Stimulated activated CD4-positive, alpha-beta T cell treated with anti-CD3 and anti-CD28 coated beads, Interleukin-1b, Interleukin-23, amount 100 ng/mL, for 1 hour (primary cell): ENCODE measurements at places on chromosomes 1 and 21.

DNA sequence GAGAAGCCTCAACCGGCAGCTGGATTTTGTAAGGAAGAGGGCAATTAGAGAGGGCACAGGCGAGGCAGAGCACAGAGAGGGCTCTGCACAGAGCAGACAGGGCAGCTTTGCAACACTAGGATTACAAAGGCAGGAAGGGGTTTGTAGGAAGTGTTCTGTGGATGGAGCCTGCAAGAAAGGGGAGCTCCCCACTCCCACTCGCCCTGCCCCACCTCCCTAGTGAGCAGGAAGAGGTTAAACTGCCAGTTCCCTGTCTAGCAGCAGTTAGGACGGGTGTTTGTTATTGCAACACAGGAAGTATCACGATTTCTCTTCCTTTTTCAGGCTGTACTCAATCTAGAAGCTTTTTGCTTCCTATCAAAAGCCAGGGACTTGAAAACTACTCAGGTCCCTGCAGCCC is 63.3 kb upstream of the LRRC8D start:
- no peak for DNase-seq

DNA sequence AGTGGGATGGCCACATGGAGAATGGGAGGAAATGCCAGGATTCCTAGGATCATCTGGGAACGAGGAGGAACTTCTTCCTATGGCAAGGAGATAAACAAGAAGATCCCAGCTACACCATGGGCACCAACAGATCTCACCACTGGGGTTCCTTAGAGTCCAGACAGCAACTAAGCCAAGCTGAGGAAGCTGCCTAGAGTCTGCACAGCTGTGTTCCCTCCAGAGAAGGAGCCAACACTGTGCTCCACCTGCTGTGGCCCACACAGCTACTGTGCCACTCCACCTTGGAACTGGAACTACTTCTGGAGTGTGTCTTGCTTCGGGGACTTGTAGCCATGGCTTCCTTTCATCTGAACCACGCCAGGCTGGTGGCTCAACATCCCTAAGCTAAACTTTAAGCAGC is 6.0 kb downstream of the IFNAR1 start:
- DNase-seq, result no peak

DNA sequence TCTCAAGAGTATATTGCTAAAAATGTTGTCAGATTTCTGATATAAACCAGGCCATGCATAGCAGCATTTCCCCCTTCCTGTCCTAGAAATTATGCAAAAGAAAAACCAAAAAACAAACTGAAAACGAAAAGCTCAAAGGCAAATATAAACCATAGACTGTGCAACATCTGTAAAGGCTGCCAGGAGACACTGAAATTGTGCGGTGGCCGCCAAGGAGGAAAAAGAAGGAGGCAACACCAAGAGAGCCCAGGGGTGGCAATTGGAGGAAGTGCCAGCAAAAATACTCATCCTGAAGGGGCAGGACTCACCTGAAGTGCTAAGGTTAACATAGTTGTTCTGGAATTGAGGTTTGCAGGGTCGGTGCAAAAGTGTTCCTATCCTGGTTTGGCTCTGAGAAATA is 92.0 kb downstream of the RWDD3 start:
- no peak for DNase-seq

DNA sequence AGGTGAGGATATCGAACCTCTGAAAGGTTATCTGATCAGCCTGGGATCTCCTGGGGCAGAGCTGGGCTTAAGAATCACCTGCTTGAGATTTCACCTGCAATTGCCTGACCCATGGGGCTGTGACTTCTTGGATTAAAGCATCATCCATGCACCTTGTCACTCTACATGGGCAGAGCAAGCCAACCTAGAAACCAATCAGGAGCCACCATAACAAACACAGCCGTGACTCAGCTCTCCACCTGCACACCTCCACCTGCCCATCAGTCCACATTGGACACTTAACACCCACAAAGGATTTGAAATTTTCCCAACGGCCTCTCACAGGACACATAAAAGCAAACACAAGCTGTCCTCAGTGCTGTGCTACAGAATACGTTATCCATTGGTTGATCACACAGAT is 35.1 kb upstream of the ETS2 start:
- no peak for DNase-seq

GRCh38 chr1:94927405-94928175 is 680 bp upstream of the CNN3 start:
- DNase-seq, result no peak

- no peak for DNase-seq
Measured at GRCh38 chr1:41618066-41618825, 133.8 kb upstream of the EDN2 start.

- DNase-seq, result no peak
Measured at GRCh38 chr1:113057006-113057405, 16.0 kb upstream of the LRIG2 start.

DNA sequence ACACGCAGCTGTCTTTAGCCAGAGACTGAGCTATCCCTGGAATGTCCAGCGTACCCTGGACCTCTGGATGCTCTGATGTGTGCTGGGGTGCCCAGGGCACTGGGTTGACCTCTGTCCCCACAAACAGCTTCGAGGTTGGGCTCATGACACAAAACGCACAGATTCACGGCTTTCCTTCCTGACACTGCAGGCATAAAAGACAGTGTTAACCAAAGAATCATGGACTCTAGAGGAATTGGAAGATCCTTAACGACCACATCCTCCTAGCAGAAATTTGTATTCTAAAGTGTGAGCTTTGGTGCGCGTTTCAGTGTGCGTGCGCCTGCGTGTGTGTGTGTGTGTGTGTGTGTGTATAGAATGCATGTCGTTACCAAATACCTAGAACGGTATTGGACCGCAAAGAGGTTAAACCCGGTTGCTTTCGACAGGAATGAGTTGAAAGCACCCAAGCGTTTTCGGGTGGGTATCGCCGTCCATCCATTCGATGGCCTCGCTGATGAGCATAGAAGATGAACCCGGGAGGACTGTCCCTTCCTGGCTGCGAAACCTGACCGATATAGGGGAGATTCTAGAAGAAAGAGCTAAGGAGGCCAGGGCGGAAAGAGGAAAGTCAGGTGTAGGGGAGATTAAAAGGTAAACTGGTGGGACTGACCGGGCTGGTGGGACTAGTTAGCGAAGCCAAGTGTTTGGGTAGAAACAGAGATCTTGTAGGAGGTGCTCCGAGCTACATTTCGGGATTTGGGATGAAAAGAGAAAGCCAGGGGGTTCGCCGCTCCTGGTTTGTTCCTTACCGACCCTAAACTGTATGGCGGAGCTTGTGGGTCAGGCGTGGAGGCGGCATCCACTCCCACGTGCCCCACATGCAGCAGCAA is 6.8 kb upstream of the LHX9 start:
- no peak for DNase-seq

DNA sequence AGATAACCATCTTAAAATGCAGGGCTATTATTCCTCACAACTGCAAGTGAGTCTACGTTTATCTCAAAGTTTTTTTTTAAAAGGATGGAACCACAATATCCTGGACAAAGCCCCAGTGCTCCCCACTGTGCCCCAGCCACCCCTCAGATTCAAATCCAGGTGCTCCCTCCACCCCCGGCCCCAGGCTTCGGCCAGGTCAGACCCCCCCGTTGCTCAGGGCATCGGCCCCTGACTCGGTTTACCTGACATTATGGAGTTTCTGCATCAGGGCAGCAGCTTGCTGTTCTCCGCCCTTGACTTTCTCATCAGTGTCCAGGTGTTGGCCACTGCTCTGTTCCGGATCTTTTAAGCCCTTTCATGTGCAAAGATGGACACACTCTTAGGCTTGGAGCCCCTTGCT is 72.9 kb downstream of the SCCPDH start:
- no peak for DNase-seq

GRCh38 chr1:6350416-6351088 is 43.0 kb downstream of the ACOT7 start:
- DNase-seq, result no peak

GRCh38 chr1:101111461-101111860 is 85.9 kb upstream of the DPH5 start:
- no peak for DNase-seq

DNA sequence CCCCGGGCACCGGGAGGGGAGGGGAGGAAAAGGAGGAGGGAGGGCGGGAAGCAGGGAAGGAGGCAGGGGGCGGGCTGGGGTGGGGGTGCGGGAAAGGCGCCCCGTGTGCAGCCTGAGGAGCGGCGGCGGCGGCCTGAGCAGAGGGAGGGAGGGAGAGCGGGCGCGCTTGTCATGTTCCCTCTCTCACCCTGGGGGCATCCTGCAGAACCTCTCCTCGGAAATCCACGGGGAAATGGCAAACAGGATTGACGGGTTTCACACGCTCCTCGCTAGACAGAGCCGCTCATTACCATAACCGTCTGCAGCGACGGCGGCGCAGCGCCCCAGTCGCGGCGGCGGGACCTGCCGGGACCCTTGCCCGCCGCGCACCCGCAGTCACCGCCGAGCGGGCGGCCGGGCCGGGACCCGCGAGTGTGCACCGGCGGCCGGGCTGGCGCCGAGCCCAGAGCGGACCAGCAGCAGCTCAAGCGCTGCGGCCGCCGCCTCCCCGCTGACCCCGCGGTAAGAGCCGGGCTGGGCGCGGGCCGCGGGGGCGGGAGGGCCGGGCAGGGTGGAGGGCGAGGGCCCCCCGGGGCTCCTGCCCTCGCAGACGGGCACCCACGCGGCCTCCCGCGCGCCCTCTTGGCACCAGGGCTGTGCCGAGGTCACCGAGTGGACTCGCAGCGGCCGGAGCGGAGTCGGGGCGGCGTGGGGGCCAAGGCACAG is at the start of gene SERTAD4:
TSS of gene SERTAD4 (plus strand) at position 286 of the 705 bp plus-strand sequence. CDS start 5,165 bp downstream, outside the sequence.
- no peak for DNase-seq

DNA sequence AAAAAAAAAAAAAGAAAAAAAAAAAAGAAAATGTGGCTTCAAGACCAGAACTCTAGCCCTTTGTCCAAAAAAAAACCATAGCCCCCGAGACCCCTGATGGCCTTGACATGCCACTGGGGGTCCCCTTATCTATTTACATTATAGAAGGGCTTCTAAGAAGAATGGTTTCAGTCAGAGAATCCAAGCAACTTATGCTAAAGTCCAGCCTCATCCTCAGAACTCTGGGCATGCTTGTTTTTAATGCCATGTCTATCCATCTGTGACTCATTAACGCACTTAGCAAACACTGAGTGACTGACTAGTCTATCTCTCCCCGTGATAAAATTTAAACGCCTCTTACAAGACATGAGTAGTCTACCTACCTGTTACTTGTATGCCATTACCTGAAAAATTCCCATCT is 29.3 kb downstream of the ERG start:
- DNase-seq, result no peak

- no peak for DNase-seq
Measured at GRCh38 chr1:19096036-19096833, 113.8 kb downstream of the UBR4 start.

DNA sequence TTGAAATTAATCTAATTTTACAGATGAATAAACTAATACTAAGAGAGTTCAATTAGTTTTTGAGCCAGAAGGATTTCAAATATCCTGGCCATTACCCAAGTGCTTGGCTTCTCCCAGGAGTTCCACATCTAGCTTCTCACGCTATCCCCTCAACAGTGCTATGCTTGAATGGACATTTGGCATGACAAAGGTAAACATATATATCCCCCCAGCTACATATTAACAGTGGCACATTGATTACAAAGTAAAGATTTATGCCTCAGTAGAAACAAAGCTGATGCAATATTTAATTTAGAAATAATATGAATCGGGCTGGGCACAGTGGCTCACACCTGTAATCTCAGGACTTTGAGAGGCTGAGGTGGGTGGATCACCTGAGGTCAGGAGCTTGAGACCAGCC is 434.6 kb upstream of the PRMT6 start:
- DNase-seq, result no peak

- no peak for DNase-seq
Measured at GRCh38 chr1:183877053-183877720, 72.3 kb downstream of the RGL1 start.

DNA sequence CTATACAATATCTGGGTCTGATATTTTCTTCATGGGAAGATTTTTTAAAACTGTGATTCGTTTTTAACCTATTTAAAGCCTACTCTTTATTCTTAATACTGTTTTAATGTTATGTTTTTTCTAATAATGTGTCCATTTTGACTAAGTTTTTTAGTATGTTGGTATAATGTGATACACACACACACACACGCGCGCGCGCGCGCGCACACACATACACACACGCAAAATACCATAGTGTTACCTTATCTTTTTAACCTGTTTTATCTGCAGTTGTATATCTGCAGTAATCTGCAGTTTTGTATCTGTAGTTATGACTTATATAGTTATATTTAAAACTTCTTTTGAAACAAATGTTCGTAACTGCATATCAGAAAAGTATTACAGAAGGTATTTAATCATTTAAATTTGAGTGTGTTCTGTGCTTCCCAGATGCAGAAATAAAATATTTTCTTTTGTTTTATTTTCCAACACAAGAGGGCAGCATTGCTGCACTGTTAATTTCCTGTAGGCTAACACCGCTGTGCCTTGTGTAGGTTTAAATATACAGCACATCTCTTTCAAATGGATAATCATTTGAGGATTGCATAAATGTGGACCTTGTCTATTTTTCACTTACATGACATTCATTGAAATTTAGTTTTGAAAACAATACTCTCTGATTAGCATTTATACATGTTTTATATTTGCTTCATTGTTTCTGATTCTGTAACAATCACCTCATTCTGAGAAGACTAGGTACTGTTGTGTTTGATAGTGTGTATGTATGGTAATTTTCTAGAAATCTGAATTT is 166.1 kb downstream of the PDE4B start:
- DNase-seq, result no peak

DNA sequence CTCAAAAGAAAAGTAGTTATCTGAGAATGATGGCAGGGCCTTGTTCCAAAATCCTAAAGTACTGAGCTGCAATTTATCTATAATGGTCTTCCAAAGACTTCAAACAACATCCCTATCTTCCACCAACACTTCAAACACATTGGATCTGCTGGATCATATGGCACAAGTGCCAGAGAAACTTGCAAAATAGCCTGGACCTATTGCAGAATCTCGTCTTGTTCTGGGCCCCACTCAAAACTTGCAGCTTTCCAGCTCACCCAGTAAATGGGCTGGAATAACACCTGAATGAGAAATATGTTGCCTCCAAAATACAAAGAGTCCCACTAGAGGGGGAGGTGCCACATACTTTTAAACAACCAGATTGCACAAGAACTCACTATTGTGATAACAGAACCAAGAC is 44.0 kb upstream of the PKN2 start:
- no peak for DNase-seq

DNA sequence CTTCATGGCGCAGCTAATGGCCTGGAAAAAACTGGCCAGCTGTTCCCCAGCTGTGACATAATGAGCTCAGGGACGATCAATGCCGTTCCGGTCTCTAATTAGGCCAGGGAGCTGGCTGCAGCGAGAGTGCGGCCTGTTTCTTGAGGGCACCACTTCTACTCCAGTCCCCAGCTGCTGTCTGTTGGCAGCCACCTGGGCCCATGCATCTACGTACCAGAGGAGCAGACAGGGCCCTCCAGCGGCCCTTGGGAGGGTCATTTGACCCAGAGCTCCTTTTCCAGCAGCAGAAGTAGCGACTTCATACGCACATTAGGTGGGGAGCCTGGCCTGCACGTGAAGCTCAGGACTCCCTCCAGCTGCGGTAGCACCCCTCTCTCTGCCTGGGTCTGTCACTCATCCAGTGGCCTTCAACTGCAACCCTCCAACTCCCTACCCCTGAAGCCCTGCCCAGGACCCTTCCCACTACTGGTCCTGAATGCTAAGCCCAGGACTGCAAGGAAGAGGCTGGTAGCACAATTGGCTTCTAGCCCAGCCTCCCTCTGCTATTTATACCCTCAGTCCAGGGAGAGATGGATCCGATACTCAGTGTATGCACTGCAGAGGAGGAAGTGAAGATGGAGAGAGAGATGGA is 9.1 kb upstream of the GPR61 start:
- DNase-seq, result no peak
